ENCODE measurements at places on chromosomes 13 and 19.

- DNase-seq, result no peak
Observed at GRCh38 chr13:50187352-50188029, 172.2 kb downstream of the KCNRG start.

DNA sequence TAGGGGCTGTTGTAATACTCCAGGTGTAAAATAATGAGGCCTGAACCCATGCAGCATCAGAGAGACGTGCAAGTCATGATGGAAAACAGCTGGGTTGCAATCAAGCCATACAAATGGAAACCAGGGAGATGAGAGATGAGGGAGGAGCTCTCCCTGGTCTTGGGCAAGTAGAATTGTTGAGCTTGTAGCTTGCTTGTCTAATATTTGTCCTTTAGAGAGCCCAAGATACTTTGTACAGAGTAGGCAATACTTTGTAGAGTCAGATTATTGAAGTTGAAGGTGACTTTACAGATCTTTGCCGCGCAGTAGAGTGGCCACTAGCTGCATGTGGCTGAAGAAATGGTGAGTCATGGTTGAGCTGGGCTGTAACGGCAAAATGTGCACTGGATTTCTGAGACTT is 8.3 kb downstream of the ATP8A2 start:
- DNase-seq, result no peak

- no peak for DNase-seq
Observed at GRCh38 chr13:87274209-87274819, 396.9 kb upstream of the SLITRK5 start.

- no peak for DNase-seq
Observed at GRCh38 chr13:73991384-73991783, 142.8 kb downstream of the KLF12 start.

DNA sequence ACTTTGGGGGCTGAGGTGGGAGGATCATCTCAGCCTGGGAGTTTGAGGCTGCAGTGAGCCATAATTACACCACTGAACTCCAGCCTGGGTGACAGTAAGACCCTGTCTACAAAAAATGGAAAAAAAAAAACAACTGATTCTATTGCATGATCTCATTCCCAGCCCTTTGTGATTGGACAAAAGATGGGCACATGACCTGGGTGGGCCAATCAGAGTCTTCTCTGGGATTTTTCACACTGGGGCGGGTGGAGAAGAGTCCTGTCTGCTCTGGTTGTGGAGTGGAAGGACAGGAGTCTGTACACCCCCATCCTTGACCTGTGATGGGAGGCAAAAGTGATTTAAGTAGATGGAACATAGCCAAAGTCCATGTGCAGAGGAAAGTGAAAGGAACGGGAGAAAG is 170.5 kb downstream of the UQCRFS1 start:
- DNase-seq, result no peak

DNA sequence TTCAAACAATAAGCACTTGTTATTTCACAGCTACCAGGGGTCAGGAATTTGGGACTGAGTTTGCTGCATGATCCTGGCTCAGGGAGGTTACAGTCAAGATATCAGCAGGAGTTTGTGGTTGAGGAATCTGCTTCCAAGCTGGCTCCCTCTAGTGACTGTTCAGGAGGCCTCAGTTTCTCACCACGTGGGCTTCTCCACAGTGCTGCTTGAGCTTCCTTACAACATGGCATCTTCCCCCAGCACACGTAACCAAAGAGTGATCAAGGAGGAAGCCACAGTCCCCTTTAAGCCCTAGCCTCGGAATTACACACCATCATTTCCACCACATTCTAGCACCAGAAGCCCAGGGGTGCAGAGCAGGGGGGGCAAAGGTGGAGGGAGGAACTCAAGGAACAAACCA is 28.8 kb downstream of the CELF5 start:
- no peak for DNase-seq

DNA sequence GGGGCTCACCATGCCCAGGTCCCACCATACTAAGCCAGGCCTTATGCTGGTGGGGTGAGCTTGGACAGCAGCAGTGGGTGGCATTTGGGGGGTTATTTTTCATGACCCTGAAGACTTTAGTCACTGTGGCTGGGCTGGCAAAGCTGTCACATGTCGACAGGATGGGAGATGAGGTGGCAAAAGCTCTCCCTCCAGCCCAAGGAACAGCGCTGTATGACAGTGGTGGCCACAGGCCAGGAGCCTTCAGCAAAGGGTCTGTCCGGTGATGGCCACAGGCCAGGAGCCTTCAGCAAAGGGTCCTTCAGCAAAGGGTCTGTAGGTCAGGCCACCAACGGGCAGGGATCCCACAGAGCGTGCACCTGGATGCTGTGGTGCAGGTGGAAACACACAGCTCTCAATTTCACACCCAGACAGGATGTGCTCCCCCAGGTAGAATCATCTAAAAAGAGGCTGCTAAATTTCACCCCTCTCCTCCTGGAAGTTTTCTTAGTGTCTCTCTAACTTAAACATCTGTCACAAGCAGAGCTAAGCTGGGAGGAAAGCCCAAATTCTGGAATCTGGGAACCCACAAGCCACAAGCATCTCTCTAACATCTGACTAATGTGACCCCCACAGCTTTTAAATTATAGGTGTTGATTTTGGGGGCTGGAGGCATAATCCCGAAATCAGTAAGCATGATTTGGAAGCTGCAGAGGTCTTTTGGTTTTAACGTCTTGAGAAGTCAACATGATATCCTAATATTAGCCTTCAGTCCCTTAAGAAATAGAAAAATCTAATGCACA is 23.0 kb downstream of the COL4A1 start:
- DNase-seq, result no peak

DNA sequence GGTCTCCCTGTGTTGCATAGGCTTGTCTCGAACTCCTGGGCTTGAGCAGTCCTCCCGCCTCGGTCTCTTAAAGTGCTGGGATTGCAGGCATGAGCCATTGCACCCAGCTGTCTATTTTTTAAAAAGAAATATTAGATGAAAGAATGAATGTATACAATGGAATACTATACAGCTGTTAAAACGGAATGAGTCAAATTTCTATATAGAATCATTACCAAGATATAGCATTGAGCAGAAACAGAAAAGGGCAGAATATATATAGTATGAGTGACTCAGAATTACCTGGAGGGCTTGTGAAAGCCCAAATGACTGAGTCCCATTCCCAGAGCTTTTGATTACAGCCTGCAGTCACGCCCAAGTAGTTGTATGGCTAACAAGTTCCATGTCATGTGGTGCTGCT is 4.4 kb downstream of the DACT3 start:
- DNase-seq, result no peak

DNA sequence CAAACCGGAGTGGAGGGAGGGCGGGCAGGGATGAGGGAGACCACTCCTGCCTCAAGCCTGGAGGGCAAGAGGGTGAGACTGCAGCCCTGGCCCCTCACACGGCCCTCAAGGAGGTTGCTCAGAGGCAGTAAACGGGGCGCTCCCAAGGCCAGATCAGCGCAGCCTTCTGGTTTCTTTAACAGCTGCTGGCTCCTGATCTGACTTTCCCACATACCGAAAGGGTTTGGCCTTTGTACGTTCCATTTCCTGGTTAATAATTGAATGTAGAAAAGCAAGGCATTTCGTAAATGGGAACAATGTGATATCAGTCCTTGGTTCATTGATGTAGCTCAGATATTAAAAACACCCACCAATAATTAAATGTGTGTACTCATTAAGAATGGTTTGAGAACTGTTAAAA is 71.5 kb downstream of the GGACT start:
- DNase-seq, result no peak

GRCh38 chr13:33109801-33110200 is 93.6 kb downstream of the KL start:
- no peak for DNase-seq
